ENCODE measurements at places on chromosomes 11 and 22. TPM values are rescaled to one million over a fixed set of nuclear protein-coding genes. Genes with fewer than 3 reads are reported as not detected.

- DNase-seq = no peak
Measured at GRCh38 chr22:37485395-37486223, 575 bp downstream of the MFNG start.

- DNase-seq = no peak
Measured at GRCh38 chr11:14366936-14367335, 8.0 kb upstream of the RRAS2 start.

- DNase-seq = no peak
Measured at GRCh38 chr11:34652191-34652973, 31.5 kb downstream of the EHF start.

- no peak for DNase-seq
Measured at GRCh38 chr22:16975155-16975885, 32.7 kb downstream of the GAB4 start.

DNA sequence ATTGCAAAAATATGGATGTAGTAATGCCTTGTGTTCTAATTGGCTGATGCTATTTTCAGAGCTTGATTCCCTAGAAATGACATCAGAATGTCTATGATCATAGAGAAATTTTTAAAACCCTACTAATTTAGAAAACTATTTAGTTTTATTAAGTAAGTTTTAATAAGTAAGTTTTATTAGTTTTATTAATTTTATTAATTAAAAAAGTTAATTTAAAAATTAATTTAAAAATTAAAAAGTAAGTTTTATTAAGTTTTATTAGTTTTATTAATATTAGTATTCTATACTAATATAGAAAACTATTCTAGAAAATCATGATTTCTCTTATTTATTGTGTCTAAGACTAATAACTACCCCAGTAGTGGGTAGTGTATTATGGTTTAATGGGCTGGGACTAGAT is 8.2 kb downstream of the HORMAD2 start:
- no peak for DNase-seq

DNA sequence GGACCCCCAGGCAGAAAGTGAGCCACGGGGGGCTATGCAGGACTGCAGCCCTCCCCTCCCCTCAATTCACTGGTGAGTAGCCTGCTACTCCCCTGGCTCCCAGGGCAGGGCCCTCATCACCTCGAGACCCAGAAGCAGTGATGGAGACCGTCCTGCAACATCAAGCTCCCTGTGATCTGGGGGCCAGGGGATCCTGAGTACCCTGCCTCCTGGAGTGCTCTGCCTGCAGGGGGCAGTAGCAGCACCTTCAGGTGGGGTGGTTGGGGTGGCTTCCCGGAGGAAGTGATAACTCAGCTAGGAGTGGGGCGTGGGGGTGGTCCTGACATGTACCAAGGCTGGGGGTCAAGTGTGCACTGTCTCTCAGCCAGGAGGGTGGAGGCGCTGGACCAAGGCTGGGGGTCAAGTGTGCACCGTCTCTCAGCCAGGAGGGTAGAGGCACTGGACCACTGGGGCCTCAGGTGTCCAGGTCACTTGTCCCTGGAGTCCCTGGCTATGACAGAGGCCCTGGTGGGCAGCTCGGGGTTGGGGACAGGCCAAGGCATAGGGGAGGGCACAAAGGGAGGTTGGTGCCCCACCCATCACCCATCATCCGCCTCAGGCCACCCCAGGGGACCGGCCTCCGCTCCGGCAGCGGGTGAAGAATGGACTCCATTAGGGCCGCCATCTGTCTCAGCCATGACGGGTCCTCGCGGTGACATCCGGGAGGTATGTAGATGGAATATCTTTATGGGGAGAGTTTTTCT is 9.4 kb downstream of the RTN4R start:
- no peak for DNase-seq

- no peak for DNase-seq
Measured at GRCh38 chr11:92449222-92449621, 224.6 kb downstream of the FAT3 start.

GRCh38 chr11:75597636-75598035 is 35.6 kb downstream of the SERPINH1 start:
- no peak for DNase-seq

DNA sequence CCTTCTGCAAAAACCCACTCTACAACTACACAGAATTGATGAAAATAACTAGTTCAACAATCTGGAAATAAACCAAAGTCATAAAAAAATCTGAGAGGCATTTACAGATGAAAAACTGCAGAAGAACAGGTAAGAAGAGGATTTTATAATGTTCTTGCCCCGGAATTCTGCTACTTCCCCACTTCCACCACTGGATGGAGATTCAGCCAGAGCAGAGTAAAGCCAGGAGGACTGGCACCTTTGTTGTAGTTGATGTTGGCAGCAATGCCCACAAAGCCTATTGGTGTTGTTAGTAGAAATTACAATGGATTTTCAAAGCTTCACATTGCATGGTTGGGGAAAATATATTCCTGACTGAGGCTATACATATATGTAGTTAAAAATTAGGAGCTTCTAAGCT is 640.2 kb downstream of the LRRC4C start:
- DNase-seq = no peak

GRCh38 chr11:111911563-111912401 is at the start of gene CRYAB:
CRYAB (minus strand) TSS chr11:111911770; CDS start chr11:111911724, 46 bp downstream.
- DNase-seq = peak; percentile 95

DNA sequence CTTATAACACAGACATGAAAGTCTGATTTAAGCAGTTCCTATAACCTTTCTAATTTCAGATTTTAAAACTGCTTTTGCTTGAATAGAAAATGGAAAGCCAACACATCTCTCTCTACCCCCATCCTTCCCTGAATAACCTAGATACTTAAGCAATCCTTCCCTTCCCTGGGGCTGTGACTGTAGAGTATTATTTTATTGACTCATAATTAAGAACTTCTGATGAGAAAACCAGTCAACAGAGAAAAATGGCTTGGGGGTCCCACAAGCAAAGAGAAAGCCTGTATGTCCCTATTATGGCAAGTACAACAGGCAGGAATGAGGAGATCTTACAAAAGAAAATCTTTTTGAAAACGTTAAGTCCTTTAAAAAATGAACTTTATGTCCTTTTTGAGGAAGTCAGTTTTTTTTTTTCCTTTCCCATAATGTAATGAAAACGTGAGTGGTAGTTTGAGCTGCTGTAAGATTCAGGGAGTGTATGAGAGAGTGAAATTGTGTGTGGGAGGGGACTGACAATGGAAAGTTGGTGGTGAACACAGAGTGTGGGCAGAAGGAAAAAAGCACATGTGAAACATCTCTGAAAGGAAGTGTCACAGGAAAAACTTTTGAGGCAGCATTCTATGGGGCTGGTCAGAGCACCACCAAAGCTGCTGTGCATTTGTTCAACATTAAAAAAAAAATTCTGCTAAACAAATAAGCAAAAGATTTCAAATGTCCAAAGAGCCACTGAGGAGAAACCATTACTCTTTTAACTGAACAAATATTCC is 154.6 kb downstream of the MAML2 start:
- DNase-seq = no peak

DNA sequence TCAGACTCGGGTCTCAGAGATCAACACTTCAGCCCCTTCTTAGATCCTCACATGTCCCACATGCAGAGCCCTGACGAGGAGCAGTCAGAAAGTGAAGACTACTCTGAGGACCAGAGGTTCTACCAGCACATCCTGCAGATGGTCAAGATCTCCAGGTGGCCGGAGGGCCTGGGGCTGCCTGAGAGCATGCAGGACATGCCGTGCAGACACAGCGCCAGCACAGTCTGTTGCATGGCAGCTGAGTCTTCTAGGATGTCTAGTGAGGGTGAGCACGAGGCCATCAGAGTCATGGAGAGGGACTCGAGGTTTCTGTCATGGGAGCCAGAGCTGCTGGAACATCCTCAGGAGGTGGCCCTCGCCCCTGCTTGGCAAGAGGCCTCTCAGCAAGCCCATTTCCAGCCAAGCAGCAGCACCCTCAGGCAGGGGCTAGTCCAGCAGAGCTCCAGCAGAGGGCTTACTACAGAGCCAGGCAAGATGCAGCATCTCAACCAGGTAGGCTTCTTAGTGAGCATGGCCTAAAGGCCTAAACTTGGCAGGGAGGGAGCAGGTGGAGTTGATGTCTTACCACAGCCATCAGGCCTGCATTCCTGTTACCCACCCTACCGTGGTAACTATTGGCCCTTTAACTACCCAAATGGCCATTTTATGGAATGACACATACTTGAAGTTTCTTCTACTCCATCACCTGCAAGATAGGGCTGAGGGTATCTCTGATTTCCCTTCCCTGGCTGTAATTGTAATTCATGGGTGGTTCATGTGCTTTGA is 28.7 kb downstream of the CEP164 start:
- no peak for DNase-seq

- no peak for DNase-seq
Measured at GRCh38 chr11:33227578-33228261, 29.5 kb upstream of the HIPK3 start.

GRCh38 chr22:45320357-45320976 is 10.7 kb downstream of the FAM118A start:
- peak; percentile 46 for DNase-seq

DNA sequence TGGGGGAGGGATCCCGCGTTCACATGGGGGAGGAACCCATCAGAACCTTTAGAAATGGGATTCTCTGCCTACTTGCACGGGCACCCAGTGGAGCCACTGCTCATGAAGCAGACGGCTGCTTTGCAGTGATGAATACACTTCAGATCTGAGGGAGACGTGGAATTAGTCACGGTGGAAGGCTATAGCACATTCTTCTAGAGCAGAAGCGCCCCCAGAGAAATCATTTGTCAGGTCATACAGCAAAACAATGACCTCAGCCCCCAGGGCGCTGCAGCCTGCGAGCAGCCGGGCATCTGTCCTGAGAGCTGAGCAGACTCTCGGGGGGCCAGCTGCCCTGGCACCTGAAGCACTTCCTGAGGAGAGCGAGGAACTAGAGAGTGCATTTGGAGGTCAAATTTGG is 12.7 kb downstream of the TP53AIP1 start:
- no peak for DNase-seq

DNA sequence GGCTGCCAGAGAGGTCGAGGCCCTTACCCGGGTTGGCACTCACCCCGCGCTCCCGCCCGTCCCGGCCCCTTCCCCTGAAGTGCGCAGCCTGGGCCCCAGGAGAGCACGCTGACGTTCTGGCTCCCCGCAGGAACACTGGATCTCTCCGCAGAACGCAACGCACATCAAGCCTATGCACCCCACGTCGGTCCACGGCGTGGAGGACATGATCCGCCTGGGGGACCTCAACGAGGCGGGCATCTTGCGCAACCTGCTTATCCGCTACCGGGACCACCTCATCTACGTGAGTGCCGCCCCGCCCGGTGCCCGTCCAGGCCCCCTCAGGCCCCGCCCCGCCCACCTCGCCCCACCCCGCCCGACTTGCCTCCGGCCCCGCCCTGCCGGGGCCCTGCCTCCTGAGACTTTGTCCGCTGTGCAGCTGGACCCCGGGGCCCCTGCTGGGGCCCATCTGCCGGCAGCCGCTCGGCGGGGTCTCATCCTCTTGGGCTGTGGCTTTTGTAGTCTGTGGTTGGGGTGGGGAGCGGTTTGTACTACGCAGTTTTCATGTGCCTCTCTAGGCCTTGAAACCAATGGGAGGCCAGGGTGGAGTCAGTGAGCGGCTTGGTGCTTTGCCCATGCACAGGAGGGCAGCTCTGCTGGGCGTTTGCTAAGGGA is 19.7 kb downstream of the MYO7A start:
- no peak for DNase-seq

- peak; percentile 7 for DNase-seq
Measured at GRCh38 chr11:69816671-69817070, 2.5 kb downstream of the FGF3 start.

DNA sequence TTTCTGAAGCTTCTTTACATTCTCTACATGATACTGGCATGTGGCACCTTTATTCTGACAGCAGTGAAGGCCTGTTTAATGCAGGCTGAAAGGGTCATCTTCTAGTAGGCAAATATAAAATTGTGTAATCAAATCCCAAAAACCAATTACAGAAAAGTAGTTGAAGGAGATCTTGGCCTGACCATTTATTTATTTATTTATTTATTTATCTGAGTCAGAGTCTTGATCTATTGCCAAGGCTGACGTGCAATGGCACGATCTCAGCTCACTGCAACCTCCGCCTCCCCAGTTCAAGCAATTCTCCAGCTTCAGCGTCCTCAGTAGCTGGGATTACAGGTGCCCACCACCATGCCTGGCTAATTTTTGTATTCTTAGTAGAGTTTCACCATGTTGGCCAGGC is 22.7 kb upstream of the CECR2 start:
- DNase-seq = no peak

GRCh38 chr11:128365044-128365443 is 222.3 kb downstream of the ETS1 start:
- no peak for DNase-seq

GRCh38 chr22:24455751-24456426 is 28.5 kb downstream of the ADORA2A start:
- DNase-seq = peak; percentile 90

GRCh38 chr11:127075758-127076157 is 75.2 kb upstream of the KIRREL3 start:
- no peak for DNase-seq

Gene ACR
- 0.89 TPM for total RNA-seq

Gene SERPING1
- 216 TPM for total RNA-seq

Gene MYBPC3
- 953 TPM for total RNA-seq

Gene MS4A3
- total RNA-seq = not detected

Gene FAT3
- 1.1 TPM for total RNA-seq

Gene DNAJB7
- not detected for total RNA-seq

Gene MUC6
- not detected for total RNA-seq

Gene FAM180B
- not detected for total RNA-seq

Gene NOX4
- 8.2 TPM for total RNA-seq

Gene VPREB3
- 0.41 TPM for total RNA-seq

Gene DDI1
- total RNA-seq = not detected

Gene GAL3ST3
- 11.3 TPM for total RNA-seq

All from right cardiac atrium (tissue), 5 donors.